ENCODE measurements at places on chromosomes 16 and 17.

DNA sequence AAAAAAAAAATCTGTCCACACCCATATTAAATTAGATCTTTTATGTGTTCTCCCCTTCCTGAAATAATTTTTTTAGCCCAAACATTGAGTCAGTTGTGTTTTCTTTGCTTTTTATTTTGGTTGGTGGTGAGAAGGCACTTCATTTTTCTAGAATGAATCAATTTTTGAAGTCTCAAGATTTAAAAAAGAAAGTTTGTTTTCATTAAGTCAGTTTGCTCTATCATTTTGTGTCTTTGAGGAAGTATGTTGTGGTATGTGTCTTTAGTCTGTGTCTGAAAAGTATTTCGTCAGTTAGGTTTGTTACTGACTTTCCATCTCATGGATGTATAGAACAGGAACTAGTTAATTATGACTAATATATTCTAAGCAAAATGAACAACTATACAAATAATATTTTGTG is 3.8 kb downstream of the IGF2BP1 start:
- no peak for DNase-seq

DNA sequence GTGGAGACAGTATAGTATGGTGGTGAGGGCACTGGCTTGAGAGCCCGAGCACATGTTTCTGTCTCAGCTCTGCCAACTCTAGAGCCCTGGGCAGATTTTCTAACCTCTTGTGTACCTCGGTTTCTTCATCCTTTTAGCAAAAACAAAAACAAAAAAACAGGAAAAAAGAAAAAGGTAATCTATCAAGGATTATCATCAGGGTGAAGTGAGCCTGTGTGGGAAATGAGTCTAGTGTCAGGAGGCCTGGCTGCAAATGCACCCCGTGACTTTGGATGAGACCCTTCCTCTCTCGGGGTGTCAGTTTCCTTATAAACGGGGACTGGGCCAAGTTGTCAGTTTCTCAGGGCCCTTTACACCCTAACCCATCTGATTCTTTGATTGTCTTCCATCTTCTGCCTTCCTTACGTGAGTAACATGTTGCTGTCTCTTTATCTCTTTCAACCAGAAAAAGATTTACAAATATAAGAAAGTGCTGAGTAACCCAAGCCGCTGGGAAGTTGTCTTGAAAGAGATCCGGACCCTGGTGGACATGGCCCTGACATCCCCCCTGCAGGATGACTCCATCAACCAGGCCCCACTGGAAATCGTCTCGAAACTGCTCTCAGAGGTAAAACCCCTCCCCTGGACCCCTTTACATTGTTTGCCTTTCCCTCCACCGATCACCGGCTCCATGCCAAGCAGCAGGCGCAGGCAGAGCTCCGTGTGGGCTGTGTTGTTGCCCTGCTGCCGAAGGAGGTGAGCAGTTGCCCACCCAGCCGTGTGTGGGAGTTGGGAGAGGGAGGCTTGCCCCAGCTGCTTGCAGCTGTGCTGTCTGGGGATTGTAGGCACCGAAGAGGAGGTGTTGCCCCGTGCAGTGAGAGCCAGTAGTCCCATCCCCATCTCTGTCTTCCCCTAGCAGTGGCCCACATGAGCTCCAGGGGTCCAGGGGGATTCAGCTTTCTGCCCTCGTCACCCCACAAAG is 127.1 kb upstream of the PLCG2 start:
- DNase-seq: no peak

DNA sequence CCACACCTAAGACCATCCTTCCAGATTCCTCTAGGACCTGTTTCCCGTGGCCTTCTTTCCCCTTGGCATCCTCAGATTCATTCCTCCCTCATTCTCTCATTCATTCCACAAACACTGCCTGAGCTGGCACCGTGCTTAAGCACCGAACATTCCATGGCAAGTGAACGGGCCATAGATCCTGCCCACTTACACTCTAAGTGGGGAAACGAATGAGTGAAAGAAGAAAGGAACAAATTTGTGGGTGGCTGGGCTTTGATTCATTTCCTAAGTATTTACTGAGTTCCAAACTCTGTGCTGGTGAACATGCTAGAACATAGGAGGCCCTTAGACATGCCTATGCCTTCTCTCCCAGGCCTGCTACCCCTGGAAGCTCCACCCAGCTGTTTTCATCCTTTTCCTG is 30.0 kb downstream of the SRCIN1 start:
- DNase-seq: no peak

DNA sequence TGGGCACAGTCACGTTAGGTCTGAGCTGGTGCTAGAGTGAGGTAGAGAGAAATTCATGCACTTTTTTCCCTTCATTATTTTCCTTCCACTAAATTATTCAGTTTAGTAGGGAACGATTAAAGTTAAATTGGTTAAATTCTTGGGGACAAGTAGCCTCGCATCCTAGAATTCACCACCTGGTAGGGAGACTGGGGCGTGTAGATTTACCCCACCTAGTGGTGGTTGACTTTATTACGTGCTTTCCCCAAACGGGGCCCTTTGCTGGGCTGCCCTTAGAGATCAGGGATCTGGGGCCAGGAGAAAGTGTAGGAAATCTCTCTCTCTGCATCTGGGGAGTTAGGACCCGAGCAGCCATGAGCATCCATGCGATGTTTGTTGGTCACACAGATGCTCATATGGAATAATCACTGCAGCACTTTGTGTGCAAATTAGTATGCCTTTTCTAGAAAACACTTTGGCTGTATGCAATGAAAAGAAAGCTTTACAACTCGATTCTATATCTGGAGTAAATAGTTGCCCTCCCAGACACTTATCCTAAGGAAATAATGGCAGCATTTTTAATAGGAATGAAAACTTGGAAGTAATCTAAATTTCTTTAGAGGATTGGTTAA is 107.0 kb downstream of the PLCG2 start:
- DNase-seq: no peak

DNA sequence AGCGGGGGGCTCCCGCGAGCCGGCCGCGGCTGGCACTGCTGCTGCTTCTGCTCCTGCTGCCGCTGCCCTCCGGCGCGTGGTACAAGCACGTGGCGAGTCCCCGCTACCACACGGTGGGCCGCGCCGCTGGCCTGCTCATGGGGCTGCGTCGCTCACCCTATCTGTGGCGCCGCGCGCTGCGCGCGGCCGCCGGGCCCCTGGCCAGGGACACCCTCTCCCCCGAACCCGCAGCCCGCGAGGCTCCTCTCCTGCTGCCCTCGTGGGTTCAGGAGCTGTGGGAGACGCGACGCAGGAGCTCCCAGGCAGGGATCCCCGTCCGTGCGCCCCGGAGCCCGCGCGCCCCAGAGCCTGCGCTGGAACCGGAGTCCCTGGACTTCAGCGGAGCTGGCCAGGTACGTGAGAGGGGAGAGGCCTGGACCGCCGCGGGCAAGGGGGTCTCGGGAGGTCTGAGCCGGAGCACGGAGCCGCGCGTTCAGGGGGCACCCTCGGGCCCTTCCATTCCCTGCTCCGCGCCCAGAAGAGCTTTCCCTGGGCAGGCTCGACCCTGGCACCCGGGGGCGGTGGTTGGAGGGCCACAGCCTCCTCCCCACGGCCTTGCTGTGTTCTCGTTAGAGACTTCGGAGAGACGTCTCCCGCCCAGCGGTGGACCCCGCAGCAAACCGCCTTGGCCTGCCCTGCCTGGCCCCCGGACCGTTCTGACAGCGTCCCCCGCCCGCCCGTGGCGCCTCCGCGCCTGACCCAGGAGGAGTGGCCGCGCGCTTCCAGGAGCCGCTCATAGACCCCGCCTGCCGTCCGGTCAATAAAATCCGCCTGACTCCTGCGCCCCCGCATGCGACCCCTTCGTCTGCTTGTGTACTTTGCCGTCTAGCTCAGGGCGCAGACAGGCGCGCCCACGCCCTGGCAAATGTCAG is 591 bp downstream of the NPW start:
- no peak for DNase-seq

DNA sequence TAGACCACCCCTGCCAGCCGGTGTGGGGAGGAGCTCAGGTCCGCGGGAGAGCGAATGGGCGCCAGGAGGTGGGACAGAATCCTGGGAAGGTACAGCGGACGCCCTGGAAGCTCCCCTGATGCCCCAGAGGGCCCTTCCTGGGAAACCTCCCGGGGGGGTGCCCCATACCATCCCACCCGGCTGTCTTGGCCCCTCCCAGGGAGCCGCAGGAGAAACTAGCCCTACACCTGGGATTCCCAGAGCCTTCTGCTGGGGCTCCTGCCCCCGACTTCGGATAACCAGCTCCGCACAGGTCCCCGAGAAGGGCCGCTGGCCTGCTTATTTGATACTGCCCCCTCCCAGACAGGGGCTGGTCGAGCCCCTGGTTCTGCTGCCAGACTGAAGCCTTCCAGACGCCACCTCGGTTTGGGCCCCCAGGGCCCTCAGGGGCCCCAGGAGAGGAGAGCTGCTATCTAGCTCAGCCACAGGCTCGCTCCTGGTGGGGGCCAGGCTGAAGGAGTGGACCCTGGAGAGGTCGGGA is 3.0 kb upstream of the CBX4 start:
- no peak for DNase-seq

DNA sequence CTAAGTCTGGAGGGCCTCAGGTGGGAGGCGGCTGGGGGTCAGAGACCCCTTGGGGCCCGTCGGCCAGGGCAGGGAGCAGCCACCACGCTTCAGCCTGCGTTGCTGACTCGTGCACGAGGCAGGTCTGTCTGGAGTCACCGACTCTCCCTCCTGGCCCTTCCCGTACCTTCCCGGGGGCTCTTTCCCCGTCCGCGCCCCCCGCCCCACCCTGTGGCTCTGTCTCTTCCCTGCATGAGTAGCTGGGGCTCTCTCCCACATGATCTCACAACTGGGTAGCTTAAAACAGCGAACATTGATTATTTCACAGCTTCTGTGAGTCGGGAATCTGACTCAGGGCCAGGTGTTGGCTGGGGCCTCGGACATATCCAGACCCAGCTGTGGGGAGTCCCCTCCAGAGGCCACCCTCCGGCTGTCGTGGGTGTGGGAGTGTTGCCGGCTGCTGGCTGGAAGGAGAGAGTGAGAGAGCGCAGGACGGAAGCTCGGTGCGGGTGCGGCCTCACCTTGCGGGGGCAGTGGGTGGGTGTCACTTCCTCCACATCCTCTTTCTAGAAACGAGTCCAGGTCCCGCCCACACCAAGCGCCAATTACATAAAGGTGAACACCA is 17.3 kb downstream of the BAHCC1 start:
- DNase-seq: no peak

- peak; percentile 17 for DNase-seq
Measured at GRCh38 chr17:65556014-65556909, 5.2 kb downstream of the AXIN2 start.

All from NCI-H187 treated with DMSO at 0.1 percent for 48 hours (cell line).